ENCODE measurements at places on chromosomes 3 and 15.

DNA sequence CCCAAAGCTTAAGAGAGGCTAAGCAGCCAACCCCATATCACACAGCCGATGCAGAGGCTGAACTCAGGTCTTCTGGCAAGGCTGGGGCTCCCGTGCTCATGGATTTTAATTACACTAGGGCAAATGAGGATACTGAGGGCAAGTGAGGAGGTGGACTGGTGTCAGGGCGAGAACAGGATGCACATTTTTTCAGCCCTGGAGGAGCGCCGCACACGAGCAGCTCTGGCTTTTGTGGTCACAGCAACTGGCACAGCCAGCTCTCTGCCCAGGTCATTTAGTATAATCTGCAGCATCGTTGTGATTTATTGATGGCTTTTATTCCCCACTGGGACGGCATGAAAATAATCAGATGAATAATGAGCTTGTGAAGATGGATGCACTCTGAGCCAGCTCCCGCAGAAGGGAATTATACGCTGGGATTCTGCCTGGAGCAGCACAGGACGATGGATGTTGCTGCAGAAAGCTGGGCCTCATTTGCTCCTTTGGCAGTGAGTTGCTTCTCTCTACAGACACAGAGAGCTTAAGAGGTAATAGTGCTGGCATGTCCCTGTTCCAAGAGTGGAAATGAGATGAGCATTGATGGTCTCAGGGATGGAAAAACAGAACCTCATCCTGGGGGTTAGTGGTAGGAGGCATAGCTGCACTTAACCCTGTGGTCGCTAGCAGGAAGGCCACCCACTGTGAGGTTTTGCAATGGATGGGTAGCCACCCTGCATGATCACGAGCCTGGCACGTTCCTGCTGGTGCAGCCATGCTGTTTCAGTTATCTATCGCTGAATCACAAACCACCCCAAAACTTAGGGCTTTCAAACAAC lies 135.4 kb downstream of the UACA start:
- DNase-seq: peak; percentile 86

- no peak for DNase-seq
Measured at GRCh38 chr3:182325213-182325950, 467.9 kb upstream of the ATP11B start.

DNA sequence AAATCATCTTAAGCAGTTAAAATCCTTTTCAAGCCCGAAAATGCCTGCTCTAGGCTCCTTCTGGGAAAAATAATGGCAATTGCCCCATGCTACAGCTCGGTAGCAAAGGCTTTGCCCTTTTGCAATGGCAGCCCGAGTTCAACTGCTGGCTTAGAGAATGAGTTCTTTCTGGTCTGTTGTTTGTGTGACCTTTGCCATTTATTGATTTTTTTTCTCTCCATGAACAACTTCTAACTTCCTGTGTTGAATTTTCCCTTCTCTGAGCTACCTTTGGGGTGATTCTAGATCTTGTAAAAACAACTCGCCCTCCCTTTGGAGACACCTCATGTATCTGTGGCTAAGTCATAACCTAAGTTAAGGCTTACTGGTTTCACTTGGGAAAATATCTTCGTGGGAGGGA lies 139.3 kb downstream of the PLCH1 start:
- no peak for DNase-seq

DNA sequence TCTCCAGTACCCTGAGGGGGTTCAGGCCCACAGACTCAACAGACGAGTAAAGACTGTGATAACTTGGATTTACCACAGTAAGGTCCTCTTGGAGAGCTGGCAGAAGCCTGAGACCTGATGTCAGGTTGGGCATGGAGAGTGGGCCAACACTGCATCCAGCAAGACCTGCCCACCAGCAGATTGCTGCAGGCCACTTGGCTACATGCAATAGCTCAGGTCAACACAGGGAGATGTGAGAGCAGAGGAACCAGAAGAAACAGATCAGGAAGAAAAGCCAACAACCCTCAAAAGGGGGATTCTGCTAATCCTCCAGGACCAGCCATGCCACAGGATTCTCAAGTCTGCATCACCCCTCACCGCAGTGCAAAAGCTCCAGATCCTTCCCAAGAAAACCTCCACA lies 1.7 kb upstream of the IP6K1 start:
- no peak for DNase-seq

DNA sequence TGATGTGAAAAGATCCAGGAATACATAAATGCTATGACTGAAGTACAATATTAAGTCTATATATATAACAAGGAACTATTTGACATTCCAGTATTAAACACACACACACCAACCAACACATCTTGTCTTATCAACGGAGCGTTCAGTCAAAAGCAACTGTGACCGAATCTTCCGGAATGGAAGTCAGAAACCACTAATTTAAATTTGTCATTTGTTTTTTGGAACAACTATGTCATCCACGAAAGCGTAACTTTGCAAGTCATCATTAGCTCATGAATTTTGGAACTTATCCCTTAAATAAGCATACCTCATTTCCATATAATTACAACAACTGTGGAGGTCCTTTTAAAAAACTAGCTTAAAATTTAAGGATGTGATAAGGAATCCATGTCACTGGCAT lies 5.0 kb downstream of the ZNF385D start:
- DNase-seq: no peak

- no peak for DNase-seq
Measured at GRCh38 chr3:52227766-52228165, 2.3 kb upstream of the TLR9 start.

- DNase-seq: no peak
Measured at GRCh38 chr3:171462224-171462623, 2.0 kb upstream of the TNIK start.

DNA sequence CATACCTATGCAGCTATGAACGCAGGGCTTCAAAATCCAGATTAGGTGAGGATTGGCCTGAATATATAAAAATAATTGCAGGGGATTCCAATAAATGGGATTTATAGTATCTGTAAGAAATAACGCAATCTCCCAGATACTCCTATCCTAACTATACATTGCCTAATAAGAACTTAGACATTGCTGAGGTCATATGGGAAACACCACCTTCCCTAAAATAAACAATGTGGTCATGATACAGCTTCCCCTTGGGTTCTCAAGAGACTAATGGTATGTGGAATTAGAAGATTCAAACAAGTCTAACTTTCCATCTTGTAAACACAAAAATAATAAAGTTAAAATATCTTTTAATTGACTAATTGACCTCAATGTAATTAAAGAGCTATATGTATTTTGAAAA lies 28.2 kb downstream of the UBE3A start:
- peak; percentile 68 for DNase-seq

All from choroid plexus epithelial cell (primary cell).